ENCODE measurements at places on chromosomes 1 and 21.

DNA sequence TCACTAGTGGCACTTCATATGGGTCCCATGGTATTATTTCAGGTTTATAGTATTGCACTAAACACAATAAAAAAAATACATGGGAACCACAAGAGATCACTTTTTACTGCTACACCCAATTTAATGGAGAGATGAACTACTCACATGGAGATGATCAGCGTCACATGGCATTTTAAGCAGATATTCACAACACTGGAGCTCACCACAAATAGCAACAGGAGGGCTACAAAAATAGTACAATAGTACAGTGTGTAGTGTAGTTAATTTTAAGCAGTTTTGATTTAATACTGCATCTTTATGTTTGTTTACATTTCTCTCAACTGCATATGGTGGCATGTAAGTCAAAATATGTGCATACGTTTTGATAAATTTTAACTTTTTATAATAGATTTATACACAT, 31.0 kb downstream of the SNX7 start:
- no peak for DNase-seq

- no peak for DNase-seq
These were observed 20.4 kb upstream of the PDE9A start for GRCh38 chr21:42632771-42633690.

- DNase-seq: no peak
These were observed 7.9 kb downstream of the SORT1 start for GRCh38 chr1:109389638-109390341.

- DNase-seq: no peak
These were observed 35.7 kb upstream of the HLX start for GRCh38 chr1:220843481-220844011.

GRCh38 chr1:18320051-18320450, 160.7 kb upstream of the KLHDC7A start:
- no peak for DNase-seq

- peak; percentile 94 for DNase-seq
These were observed 10.4 kb upstream of the RAB42 start for GRCh38 chr1:28581531-28582247.

- no peak for DNase-seq
These were observed 523.2 kb upstream of the B3GALT2 start for GRCh38 chr1:193709607-193710006.

- DNase-seq: no peak
These were observed 9.1 kb downstream of the KCNT2 start for GRCh38 chr1:196598942-196599748.

GRCh38 chr1:44635439-44635838, 38.8 kb downstream of the TMEM53 start:
- DNase-seq: no peak

Measured in RWPE1 (cell line).